ENCODE measurements at places on chromosomes 13 and 19. TPM values are rescaled to one million over a fixed set of nuclear protein-coding genes. Genes with fewer than 3 reads are reported as not detected.

DNA sequence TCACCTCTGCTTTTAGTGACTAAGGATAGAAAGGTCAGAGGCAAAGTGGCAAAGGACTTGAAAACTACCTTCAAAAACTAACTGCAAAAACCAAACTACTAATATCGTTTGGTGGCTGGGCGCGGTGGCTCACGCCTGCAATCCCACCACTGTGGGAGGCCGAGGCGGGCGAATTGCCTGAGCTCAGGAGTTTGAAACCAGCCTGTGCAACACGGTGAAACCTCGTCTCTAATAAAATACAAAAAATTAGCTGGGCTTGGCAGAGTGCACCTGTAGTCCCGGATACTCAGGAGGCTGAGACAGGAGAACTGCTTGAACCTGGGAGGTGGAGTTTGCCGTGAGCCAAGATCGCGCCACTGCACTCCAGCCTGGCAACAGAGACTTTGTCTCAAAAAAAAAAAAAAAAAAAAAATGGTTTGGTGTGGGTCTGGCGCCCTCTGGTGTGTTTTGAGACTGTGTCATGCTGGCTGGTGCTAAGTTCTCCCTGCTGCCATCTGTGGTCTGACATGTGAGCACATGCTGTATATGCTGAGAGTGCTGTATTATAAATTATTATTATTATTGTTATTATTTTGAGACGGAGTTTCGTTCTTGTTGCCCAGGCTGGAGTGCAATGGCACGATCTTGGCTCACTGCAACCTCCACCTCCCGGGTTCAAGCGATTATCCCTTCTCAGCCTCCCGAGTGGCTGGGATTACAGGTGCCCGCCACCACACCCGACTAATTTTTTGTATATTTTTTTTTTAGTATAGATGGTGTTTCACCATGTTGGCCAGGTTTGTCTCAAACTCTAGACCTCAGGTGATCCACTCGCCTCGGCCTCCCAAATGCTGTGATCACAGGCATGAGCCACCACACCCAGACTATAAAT, 36.0 kb upstream of the RNF17 start:
- peak; percentile 66 for DNase-seq

- DNase-seq: no peak
Observed at GRCh38 chr19:48784527-48784926, 26.3 kb downstream of the BCAT2 start.

- DNase-seq: no peak
Observed at GRCh38 chr13:112205990-112206389, 139.0 kb downstream of the SOX1 start.

Gene APLP1
- total RNA-seq: 17.0 TPM

Gene DPY19L3
- 13.8 TPM for total RNA-seq

Gene ZNF813
- total RNA-seq: 1.5 TPM

All from left cardiac atrium (tissue), 4 donors.